T follicular helper cell (primary cell): ENCODE measurements at places on chromosomes 6 and 20.

DNA sequence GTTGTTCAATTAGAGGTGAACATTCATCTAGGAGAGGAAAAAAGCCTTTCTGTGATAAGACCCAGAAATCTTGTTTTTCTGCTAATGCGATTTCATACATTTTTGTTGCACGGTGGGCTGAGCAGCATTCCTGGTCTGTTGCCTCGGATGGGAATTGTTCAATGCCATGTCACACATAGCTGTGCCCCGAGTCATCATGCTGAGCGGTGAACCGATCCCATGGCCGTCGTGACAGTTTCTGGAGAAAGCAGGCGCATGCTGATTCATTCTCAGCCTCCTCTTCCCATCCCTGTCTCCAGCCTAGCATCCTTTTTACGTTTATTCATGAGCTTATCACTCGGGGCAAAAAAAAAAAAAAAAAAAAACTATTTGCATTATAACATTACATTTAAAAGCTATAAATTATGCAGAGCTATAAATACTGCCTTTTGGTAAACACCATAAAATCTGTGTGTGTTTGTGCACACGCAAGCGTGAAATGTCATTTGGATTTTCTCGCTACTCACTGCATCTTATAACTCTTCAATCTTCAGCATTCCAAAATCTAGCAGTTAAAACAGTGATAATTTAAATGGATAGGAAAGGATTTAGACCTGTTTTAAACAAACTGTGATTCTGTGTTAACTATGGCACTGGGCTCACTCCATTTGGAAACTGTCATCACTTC is 58.9 kb upstream of the IFNGR1 start:
- DNase-seq, result no peak

- DNase-seq, result no peak
These were observed 625.1 kb upstream of the IMPG1 start for GRCh38 chr6:76697585-76697984.

DNA sequence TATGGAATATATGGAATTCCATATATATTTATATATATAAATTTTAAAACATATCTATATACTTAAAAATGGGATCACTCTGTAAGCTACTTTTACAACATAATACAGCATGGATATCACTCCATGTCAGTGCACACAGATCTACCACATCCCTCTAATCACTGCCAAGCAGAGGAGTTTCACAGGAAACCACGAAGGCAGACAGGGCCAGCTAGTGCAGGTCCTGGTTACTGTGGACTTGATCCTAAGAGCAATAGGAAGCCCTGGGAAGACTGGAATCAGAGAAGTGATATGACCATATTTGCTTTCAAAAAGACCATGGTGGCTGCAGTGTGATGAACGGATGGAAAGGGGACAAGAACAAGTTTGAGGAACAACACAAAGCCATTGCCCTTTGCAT is 40.0 kb upstream of the NRN1 start:
- DNase-seq, result no peak

DNA sequence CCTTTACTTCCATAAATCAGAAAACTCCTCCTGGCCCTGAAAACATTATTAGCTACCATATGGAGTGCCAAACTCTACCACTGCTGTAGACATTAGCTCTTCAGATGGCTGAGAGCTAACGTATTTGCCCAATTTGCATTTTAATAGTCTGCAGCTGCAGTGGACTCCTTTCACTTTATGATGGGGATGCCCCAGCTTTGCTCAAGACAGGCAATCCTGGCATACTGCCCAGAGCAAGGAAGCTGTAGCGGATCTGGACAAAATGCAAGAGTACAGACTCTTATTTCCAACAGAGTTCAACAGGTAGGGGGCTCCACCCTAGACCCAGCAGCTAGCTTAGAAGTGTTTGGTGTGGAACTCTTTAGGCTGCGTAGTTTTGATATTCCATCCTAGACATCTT is 246.7 kb downstream of the FOXC1 start:
- no peak for DNase-seq

DNA sequence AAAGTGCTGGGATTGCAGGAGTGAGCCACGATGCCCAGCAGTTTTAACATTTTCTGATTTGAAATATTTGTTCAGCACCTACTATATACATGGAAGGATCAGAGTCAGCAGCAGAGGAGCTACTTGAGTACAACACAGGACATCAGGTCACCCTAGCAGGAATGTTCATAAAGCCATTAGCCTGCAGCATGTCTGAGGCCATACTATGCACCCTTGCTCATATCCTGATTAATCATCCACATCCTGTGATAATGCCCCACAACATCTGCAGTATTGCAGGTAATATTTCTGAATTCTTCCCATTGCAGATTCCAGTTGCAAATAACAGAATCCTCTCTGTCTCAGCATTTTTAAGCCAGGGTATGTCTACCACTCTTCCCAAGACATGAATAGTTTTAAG is 171.0 kb upstream of the PRND start:
- no peak for DNase-seq

DNA sequence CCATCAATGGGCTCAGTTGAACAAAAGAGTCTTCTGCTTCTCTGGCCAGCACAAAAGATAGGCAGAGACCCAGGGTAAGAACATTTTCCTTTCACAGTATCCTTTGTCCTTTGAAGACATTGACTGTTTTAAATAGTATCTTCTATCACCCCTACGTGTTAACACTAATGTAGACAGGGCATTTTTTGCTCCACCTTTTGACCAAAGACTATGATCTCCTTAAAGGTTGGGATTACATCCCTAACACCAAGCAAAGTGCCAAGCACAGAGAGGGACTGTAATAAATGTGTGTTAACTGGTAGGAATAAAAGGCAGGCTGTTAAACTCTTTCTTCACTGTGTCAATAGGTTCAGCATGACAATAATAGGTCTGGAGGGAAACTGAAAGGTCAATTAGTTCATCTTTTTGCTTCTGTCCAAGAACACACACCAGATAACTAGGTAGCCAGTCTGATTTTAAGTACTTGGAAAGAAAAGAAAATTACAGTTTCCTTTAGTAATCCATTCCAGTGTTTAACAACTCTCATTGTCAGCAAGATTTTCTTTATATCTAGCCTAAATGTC is 63.6 kb upstream of the NOX3 start:
- DNase-seq, result no peak
